ENCODE measurements at places on chromosomes 11 and 22. TPM values are rescaled to one million over a fixed set of nuclear protein-coding genes. Genes with fewer than 3 reads are reported as not detected.

- no peak for DNase-seq
Measured at GRCh38 chr11:89521294-89521693, 30.1 kb upstream of the NOX4 start.

The POU2AF2 gene
- total RNA-seq: not detected

GRCh38 chr11:83845797-83846196, 559.6 kb upstream of the CCDC90B start:
- DNase-seq: no peak

DNA sequence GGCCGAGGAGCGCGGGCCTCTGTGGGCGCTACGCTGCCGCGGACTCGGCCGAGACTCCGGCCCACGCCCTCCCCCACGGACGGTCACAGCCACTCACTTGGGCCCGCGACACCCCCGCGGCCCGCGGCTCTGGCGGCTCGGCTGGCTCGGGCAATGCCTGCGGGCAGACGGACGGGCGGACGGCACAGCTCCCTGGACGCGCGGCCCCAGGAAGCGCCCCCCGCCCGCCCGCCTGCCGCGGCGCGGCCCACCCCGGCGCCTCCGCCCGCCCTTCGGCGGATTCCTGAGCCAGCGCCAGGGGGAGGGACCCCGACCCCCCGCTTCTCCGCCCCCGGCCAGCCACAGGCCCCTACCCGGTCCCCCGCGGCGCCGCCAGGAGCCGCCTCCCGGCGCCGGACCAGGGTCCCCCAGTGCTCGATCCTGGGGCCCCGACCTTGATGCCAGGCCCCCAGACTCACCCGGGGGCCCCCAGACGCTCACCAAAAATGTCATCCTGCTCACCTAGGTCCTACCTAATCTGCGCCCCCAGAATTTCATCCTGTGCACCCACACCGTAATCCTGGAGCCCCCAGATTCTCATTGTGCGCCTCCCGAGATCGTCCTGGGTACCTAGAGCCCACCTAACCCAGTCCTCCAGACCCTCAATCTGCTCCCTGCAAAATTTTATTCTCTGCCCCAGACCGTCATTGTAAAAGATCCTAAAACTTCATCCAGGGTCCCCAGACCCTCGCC, at the start of gene EFEMP2:
TSS of gene EFEMP2 (minus strand) at position 215 of the 732 bp plus-strand sequence. CDS start 446 bp downstream, outside the sequence.
- DNase-seq: no peak

- DNase-seq: no peak
Measured at GRCh38 chr11:65019824-65020223, 5.9 kb downstream of the ARL2 start.

- DNase-seq: no peak
Measured at GRCh38 chr11:100965346-100965745, 164.3 kb downstream of the PGR start.

- no peak for DNase-seq
Measured at GRCh38 chr11:122883646-122883979, 1.1 kb downstream of the JHY start.

The DTX4 gene
- total RNA-seq: 49.1 TPM

The KRTAP5-10 gene
- 0.18 TPM for total RNA-seq

- no peak for DNase-seq
Measured at GRCh38 chr22:17943533-17944249, 80.7 kb downstream of the MICAL3 start.

- no peak for DNase-seq
Measured at GRCh38 chr11:33713151-33713855, 12.7 kb upstream of the C11orf91 start.

- no peak for DNase-seq
Measured at GRCh38 chr11:91981995-91982394, 242.6 kb upstream of the FAT3 start.

DNA sequence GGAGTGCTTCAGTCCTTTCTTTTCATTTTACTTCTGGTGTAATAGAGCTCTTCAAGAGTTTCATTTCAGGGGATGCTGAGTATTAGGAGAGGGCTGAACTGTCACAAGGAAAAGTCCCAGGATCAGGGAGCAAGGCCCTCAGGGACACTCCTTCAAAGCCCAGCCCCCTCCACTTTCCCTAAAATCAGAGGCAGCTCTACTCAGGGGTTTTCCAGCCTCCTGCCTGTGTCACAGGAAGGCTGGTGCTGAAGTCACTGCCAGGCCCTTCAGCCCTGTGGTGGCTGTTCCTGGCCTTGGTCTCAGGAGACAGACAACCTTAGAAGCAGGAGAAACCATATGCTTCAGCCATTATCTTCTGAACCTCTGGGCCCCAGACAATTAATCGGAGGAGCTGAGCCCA, 36.4 kb upstream of the KIRREL3 start:
- no peak for DNase-seq

DNA sequence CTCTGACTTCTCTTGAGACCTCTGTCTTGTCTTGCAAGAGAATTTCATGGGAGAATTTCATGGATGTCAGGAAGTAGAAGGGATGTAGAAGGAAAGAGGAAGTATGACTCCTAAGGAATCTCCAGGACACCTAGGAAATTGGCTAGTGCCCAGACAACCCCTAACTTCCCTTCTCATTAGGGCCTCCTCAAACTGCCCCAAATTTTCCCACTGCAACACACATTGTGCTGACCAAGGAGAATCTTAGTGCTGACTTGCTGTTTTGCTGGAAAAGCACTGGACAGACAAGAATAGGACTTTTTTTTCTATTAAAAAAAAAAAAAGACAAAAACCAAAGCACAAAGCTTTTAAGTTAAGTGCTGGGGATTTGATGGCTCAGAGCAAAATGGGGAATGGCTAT, 236.1 kb upstream of the CADM1 start:
- no peak for DNase-seq

The NEFH gene
- total RNA-seq: 0.09 TPM

The FAM83F gene
- total RNA-seq: 1.5 TPM

The OVCH2 gene
- not detected for total RNA-seq

DNA sequence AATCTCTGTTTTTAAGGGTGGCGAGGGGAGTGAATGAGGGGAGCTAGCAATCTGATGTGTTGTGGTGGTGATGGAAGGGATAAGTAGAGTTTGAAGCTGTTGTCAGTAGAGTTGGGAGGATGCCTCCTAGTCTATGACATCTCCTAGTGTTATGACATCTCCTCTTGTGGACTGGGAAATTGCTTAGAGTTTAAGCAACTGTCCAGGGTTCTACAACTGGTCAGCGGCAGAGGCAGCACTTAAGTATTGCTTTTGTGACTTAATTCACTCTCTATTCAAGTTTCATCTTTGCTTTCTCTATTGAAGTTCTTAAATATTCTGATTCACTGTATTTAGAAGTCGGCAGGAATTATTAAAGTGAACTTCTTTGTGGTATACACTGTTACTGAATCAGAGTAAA, 13.8 kb downstream of the BMAL1 start:
- DNase-seq: no peak

DNA sequence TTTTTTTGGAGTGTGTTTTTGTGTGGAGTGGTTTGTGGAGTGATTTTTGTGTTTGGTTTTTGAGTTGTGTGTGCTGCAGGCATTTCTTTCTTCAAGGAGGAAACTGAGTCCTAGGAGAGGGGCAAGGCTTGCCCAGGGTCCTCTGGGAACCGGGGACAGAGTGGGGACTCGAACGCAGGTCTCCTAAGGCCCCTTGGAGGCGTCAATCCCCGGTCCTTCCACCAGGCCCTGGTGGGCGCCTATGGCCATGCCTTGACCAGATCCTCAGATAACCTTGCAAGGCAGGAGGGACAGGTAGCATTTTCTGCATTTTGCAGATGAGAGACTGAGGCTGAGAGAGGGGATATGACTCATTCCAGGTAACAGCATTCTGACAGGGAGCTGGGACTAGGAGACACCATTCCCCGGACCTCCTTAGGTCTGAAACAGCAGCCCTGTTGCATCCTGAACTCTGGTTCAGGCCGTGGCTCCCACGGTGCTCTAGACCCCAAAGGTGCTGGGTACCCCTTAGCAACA, 39.1 kb downstream of the MYO7A start:
- no peak for DNase-seq

- DNase-seq: no peak
Measured at GRCh38 chr11:19786644-19787043, 74.0 kb downstream of the NAV2 start.

- DNase-seq: no peak
Measured at GRCh38 chr11:11267312-11267711, 85.7 kb downstream of the CSNK2A3 start.

DNA sequence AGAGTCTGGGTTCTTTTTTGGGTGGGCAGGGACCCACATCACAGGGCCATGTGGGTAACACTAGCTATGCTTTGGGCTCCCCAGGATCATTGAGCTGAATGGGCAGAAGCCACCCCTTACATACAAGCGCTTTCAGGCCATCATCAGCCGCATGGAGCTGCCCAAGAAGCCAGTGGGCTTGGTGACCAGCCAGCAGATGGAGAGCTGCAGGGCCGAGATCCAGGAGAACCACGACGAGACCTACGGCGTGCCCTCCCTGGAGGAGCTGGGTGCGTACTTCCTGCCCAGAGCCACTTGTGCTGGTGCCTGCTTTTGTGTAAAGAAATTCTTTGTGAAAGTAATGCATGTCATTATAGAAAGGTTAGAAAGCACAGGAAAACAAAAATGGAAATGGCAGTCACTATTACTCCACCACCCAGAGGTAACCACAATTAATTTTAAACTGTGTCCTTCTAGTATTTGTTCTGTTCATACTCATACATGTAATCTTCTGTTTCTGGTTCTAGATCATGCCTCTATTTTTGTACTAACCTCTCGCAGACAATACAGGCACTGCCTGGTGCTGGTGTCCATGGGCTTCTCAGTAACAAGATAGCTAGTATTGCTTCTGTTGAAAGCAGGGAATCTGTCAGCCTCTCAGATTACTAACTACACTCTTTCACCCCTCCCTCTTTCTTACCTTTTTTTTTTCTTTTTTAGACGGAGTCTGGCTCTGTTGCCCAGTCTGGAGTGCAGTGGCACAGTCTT, 13.7 kb downstream of the CRY2 start:
- DNase-seq: no peak

The GAL3ST1 gene
- 3.6 TPM for total RNA-seq

DNA sequence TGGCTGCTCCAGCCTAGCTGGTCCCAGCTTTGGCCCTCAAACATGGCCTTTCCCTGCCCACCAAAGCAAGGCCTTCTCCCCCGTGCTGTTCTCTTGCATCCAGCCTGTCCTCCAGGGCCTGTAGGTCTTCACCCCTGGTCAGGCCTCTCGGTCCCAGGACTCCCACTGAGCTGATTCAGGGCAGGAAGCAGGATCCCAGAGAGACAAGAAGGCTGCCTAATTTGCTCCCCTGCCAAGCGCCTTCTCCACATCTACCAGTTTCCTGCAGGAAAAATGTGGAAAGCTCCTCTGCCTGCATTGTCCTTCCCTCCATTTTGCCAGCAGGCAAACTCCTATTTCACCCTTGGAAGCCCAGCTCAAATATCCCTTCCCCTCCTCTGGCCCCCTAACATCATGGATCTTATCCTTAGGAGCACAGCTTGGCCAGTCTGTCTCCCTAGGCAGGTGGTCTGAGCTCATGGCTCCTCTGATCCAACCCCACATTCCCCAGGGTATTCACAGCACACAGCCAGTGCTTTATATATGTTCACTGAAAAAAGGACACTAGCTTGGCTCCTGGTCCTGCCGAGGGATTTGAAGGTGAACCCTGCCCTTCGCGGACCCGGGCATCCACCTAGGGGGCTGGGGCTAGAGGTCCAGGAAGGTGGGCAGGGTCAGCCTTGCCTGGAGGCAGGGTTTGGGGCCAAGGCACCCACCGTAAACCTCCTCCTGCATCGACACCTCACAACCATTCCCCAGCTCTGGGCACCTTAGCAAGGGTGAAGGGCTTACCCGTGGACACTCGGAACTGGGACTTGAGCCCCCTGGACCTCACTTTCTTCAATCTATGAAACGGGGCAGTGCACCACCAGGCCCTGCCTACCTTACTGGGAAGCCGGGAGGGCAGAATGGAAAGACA, 968 bp downstream of the RHBDD3 start:
- DNase-seq: peak; percentile 34

DNA sequence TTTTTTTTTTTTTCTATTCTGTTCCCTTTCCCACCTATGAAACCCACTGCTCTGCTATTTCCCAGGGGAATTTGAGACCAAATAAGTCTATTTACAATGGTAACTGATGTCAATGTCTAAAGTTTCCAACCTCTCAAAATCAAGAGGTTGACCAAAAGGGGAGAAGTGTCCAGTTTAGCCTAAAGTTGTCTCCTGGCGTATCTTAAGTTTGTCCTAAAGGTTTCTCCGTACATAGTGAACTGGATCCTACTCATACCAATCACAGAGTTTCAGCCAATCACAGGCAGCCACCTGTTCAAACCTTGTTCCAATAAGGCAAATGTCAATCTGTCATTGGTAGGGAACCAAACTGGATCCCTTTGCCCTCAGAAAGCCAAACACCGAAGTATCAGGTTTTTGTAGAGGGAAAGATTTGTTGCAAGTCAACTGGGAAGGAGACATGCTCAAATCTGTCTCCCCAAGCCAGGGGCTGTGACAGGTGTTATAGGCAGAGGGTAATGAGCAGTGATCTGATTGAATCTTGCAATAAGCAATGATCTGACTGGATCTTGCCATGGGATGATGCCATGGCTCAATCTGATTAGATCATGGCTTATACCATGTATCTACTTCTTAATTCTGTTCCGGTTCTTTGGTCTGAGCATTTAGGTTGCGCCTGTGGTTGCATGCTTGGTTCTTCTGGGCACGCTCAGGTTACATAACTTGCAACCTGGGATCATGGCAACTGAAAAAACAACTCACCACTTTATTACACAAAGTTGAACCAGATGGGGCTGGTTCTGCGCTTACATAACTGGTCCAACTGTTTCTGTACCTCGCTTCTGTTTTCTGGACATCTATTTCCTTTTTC, 1.1 kb upstream of the VPS37C start:
- no peak for DNase-seq

DNA sequence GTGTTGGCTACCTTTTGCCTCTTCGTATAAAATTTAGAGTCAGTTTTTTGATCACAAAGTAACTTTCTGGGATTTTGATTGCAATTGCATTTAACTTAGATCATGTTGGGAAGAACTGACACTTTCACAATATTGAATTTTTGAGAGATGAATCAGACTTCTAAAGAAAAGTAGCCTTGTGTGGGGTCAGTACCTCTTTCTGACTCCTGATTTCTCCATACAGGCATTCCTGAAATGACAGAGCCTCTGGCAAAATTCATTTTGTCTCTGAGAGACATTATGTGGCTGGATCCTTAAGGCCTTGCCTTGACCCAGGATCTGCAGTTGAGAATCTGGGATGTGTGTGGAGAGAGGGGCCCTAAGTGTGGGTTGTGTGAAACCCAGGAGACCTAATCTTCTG, 37.8 kb downstream of the PPFIBP2 start:
- no peak for DNase-seq

DNA sequence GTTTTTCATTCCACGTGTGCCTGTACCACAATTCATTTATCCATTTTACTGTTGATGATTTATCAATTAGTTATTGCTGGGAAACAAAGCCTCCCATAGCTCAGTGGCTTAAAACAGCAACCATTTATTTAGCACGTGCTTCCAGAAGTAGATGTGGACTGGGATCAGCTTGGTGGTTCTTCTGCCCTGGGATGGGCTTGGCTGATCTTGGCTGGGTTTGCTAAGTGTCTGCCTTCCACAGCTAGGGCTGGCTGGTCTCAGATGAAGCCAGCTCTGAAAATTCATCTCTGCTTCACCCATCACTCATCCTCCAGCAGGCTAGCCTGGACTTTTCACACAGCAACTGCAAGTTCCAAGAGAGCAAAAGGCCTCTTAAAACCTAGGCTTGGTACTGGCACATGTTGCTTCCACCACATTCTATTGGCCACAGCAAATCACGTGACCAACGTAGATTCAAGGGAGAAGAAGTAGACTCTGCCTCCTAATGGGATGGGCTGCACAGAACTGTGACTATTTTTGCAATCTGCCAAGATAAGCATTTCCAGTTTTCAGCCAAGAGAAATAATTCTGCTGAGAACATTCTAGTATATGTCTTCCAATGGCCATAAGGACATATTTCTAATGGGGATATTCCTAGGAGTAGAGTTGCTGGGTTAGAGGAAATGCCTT, 124.9 kb downstream of the MN1 start:
- DNase-seq: no peak

The LMNTD2 gene
- 14.7 TPM for total RNA-seq

- no peak for DNase-seq
Measured at GRCh38 chr22:50034126-50035081, 21.8 kb upstream of the IL17REL start.
